ENCODE measurements at places on chromosomes 2 and 18.

- no peak for DNase-seq
Measured at GRCh38 chr2:222835143-222835822, 25.6 kb upstream of the ACSL3 start.

DNA sequence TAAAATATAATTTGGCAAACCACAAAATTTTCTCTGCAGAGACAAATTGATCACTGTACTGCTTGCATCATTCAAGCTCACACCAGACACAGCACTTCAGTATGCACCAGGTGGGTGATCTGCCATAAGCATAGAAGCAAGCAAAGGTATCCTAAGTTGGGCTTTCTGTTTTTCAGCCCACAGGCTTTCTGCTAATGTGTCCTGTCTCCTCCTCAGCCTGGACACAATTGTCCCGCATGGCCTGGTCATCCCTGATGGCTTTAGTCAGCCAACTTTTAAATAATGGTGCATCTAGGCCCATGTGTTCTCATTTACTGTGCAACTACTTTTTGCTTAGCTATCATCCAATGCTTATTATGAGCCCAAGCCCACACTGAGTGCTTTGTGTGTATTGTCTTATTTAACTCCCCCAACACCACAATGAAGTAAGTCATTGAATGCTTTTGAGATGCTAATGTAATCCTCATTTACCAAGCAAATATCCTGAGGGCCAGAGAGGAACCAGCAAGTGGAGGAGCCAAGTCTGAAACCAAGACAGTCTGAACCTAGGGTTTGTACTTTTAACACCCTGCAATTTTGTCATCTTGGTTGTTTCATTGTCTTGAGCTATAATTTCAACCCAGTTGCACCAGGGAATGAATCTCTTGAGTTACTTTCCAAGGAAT lies 111.2 kb upstream of the SETBP1 start:
- DNase-seq: no peak

GRCh38 chr2:143085125-143085784 lies 44.0 kb upstream of the ARHGAP15 start:
- DNase-seq: no peak

DNA sequence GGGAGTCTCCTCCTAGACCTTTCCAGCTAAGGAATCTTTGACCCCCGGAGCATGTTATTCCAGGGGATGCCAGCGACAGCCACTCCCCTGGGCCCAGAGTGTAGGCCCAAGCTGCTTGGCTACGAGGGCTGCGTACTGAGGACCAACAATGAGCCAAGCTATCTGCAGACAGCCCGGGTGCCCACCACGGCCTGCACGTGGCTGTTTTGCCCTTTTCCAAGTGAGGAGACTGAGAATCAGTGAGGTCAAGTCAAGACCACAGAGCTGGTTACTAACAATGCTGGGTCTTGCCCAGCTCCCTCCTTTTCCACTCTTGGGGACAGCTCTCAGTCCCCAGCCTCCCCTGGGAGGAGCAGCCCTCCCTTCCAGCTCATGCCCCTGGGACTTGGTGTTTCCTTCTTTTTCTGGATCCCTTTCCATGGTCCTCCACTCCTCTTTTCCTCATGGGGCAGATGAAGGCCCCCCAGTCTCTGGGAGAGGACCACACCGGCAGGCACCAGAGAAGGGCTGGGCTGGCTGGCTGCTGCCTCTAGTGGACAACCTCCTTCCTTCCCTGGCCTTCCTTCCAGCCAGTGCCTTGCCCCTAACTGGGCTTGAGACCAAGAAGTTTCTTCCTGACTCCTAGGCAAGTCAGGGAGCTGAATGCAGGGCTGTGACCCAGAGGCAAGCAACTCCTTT lies 550 bp upstream of the MALL start:
- DNase-seq: peak; percentile 73

- peak; percentile 77 for DNase-seq
Measured at GRCh38 chr2:223051693-223052289, at the start of gene KCNE4. KCNE4 (plus strand) TSS chr2:223052190; CDS start chr2:223052831, 641 bp downstream.

- peak; percentile 91 for DNase-seq
Measured at GRCh38 chr2:28665041-28665704, 86.5 kb upstream of the PPP1CB start.

- DNase-seq: no peak
Measured at GRCh38 chr2:191719938-191720337, 42.0 kb downstream of the NABP1 start.

DNA sequence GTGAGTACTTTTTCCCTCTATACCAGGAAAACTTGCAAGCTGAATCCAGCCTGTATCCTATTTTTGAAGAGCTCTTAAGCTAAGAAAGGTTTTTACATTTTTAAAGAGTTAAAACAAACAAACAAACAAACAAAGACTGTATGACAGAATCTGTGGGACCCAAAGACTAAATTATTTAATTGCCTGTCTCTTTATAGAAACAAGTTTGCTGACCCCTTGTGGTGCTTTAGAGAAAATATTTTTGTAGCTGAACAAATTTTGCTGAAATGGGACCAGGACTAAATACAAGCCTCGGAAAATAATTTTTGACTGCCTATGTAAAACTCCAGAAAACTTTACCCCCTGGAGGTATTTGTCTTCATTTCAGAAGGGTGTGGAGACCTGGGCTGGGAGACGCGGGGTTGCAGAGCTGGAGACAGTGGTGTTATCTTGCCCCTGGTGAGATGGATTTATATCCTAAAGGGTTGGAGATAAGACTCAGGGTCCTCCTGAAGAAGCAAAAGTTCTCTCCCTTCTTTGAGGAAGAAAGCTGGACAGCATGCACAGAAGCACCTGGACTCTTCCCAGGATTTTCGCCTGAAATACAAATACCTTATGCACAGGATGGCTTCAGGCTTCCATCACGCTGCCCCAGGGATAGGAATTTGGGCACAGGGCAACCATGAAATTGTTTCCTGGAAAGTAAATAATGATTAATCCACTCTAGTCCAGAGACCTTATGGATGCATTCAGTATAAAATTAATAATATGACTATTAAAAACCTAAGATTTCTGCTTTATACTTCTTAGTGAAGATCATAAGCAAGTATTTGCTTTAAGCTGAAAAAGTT lies 54.3 kb downstream of the TMX3 start:
- DNase-seq: peak; percentile 68

DNA sequence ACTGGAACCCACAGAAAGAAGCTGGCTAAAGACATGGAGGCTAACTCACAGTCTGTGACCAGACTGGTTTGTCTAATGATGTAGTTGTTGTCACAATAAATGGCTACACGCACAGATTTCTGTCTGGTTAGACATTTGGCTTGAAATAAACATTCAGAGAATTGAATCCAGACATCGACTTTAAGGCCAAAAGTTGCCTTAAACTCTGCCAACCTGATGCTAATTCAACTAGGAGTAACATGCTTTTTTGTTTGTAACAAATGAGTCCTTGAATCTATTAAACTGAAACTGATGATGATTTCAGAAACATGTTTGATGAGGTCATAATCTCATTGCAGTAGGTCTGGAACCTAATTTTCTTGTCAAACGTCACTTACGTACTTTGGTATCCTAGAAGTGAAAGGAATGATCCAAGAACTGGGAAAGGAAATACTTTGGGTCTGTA lies 123.8 kb downstream of the ERBB4 start:
- peak; percentile 37 for DNase-seq

DNA sequence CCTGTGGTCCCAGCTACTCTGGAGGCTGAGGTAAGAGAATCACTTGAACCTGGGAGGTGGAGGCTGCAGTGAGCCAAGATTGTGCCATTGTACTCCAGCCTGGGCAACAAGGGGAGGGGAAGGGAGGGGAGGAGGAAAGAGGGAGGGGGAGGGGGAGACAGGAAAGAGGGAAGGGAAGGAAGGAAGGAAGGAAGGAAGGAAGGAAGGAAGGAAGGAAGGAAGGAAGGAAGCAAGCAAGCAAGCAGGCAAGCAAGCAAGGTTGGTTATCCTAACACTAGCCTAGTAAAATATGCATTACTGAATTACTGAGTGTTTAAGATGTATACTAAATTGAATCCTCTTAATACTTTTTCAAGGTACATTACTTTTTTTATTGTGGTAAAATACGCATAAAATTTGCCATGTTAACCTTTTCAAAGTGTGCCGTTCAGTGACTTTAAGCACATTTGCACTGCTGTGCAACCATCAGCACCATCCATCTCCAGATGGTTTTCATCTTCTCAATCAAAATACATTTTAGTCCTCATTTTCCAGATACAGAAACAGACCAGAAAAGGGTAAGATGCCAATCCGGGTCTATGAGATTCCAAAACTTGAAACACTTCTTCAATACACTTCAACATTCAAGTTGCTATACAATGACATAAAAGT lies 28.9 kb downstream of the NCKAP1 start:
- no peak for DNase-seq

DNA sequence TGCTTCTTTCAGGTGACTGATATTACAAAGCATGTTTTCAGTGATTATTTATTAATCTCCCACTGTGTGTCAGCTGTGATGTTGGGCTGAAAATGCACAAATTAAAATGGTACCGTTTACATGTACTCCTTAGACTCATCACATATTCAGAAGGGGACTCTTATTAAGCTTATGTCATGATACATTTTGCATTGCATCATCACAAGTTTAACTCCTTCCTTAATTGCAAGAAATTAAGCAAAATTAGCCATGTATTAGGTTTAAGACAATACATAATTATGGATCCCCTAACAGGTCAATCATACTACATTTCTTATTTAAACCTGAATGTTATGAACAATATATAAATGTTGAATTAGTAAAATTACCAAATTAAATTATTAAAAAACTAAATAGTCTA lies 899.1 kb downstream of the TMEM182 start:
- DNase-seq: no peak

DNA sequence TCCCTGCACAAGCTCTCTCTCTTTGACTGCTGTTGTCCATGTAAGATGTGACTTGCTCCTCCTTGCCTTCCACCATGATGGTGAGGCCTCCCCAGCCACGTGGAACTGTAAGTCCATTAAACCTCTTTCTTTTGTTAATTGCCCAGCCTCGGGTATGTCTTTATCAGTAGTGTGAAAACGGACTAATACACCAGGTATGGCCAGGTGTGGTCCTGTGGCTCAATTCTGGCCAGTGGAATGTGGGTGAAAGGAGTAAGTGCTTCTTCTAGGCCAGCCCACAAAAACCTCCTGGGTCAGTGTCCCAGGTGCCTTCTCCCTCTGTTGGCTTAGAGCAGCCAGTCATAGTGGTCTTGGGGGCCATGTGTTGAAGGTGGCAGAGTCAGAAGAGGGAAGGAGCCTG lies 57.0 kb downstream of the PRKCE start:
- DNase-seq: no peak

GRCh38 chr2:175342085-175342484 lies 160.6 kb upstream of the ATP5MC3 start:
- no peak for DNase-seq

DNA sequence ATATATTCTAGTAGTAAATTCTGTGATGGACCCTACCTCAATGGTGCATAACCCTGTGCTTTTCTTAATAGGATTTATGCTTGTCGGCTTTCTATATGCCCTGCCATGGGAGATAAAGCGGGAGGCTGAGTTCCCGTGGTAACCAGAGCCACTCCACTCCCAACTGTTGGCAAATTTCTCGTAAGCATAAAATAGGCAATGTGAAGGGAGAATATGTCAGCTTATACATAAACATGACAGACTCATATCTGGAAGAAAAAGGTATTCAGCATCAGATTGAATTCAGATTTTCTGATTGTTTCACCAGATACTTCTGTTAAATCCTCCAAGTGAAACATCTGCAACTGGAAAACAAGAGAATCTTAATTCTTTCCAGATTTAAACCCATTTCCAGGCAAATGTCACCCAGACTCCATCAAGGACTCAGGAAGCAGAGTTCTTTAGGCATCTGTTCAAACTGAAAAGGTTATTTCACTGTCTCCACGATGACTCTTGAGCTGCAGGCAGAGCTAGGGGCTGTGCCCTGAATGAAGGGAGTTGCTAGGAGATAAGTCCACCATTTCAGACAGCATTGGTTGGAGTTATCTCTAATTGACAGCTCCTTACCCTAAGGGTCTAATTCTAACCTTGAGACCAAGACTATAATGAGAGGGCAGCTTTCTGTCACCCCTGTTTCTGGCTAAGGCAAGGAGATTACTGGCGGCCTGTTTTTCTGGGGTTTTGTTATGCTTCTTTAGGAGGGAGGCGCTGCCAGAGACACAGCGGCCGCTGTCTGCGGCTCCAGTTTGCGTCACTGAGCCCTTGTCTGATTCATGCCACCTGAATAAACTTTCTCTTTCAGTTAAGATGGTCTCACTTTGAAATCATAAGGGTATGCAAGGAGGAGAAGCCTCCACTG lies 381.3 kb downstream of the SOX11 start:
- no peak for DNase-seq

GRCh38 chr2:121791801-121792221 lies 36.4 kb downstream of the TSN start:
- DNase-seq: no peak

GRCh38 chr2:19871836-19872235 lies 29.9 kb downstream of the TTC32 start:
- DNase-seq: no peak

DNA sequence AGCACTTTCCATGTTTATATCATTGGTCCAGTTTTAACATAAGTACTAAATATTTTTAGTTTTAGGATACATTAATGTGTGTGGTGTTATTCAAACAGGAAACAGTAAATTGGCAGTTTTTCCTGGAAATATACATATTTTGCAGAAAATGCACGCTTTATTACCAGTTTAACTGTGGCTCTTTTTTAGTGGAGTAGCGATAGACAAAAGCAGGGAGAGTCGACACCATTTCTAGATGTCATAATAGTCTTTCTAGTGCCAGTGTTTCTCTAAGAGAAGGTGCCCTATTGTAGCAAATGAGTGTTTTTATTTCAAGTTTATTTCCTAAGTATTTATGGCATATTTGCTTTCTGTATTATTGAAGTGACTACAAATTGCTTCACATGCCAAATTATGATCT lies 9.1 kb upstream of the SLC35G4 start:
- no peak for DNase-seq

GRCh38 chr18:74625157-74625556 lies 27.5 kb downstream of the ZNF407 start:
- DNase-seq: no peak

Data from fibroblast of mammary gland (primary cell).